ENCODE measurements at places on chromosomes 2 and 18.

- DNase-seq, result no peak
Measured at GRCh38 chr18:55142410-55142809, 183.1 kb upstream of the CCDC68 start.

- DNase-seq, result no peak
Measured at GRCh38 chr2:206383669-206384068, 59.7 kb upstream of the ADAM23 start.

DNA sequence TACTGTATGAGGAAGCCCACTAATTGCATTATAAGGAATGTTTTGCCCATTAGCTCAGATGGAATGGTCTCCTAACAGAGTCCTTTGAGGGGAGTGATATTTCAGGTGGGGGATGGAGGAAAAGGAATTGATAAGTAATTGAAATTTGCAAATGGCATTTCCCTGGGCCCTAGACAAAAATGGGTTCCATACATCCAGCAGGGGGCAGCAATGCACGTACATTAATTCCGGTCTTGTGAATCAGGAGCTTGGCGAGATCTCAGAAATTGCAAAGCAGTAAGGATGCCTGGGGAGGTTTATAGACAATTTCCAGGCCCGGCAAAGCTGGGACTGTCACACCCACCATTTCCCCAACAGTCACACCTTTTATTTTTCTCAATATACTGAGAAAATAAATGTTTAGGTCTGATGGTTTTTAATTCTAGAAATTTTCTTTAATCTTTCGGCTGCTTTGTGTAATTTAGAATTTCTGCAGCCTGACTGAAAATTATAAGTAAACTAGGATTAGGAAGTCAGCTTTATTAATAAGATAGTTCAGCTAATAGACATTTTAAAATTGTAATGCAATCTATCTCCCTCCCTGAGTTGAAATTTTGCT lies 122.8 kb downstream of the LYPD1 start:
- peak; percentile 14 for DNase-seq

DNA sequence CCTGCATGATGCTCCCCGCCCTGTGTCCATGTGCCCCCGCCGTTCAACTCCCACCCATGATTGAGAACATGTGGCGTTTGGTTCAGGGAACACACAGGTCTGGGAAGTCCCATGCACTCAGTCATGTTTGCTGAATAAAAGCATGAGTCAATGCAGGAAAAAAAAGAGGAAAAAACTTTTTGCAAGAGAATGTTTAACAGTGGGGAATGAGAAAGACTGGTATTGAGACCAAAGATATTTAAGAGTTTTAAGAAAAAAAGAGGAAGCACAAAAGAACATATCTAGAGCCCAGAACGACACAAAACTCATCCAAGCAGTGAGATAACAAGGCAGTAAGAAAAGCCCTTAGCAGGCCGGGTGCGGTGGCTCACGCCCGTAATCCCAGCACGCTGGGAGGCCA lies 279.2 kb upstream of the THSD7B start:
- DNase-seq, result no peak

DNA sequence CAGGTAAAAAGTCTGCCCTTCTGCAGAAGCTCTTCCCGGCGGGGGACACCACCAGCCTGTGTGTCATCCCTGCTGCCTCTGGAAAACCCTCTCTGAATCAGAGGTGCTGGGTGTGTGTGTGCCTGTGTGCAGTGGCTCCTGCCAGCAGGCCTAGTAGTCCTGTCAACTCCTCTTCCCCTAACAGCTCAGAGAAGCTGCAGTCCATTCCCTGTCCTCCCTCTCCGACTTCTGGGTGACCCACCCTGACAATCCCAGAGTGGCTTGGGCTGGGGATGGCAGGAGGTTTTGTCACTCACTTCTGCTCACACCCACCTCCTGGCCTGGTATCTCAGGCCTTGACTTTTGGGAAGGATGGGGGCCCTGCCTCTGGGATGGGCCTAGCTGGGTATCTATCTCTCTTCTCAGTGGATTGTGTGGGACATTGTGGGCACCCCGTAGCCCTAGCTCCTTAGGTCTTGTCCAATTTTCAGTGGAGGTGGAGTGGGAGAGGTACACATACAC lies 2.3 kb downstream of the WNT10A start:
- no peak for DNase-seq

DNA sequence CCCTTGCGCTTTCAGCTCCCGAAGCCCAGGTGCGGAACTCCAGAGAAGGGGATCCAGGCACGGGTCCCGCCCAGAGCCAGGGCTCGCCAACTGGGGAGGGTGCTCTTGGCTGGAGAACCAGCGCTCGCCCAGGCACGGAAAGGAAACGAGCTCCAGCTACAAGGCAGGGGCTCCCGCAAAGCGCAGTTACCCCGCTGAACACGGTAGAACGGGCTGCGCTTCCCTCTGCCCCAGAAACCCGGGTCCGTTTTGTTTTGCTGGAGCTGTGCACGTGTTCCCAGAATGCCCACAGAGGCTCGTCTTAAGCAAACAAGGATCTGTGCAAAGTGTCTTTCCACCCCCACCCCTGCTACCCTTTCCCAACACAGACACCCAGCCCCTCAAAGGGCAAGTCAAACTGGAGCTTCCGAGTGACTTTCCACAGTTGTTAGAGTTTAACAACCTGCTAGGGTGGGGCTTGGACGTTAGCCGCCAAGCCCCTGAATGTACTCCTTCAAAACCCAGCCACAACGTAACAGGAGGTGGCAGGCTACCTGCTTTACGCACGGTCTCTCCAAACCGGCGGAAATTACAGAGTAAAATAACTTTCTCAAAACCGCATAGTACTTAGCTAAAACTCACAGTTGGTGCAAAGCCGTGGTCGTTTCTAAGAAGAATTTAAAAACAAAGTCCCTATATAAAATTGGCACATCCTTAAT lies 775 bp downstream of the RNF125 start:
- DNase-seq, result no peak

DNA sequence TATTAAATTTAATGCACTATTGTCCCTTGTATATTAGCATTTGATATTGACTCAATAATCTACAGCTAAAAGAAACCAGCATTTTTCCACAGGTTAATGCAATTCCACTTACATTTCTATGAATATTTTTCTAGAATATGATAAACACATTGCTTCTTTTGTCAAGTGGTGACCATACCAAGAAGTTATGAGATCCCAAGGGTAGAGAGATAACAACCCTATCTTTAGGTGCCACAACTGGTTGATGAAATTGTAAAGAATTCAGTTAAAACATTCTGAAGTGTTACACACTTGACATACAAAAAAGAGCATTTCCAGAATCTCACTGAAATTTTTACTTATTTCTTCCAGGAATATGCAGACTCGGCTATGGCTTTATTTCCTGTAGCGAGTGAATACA lies 56.0 kb downstream of the ABCG8 start:
- DNase-seq, result no peak

- no peak for DNase-seq
Measured at GRCh38 chr18:78405763-78406162, 573.9 kb upstream of the SALL3 start.

GRCh38 chr2:238868616-238869292 lies 20.9 kb downstream of the TWIST2 start:
- no peak for DNase-seq

DNA sequence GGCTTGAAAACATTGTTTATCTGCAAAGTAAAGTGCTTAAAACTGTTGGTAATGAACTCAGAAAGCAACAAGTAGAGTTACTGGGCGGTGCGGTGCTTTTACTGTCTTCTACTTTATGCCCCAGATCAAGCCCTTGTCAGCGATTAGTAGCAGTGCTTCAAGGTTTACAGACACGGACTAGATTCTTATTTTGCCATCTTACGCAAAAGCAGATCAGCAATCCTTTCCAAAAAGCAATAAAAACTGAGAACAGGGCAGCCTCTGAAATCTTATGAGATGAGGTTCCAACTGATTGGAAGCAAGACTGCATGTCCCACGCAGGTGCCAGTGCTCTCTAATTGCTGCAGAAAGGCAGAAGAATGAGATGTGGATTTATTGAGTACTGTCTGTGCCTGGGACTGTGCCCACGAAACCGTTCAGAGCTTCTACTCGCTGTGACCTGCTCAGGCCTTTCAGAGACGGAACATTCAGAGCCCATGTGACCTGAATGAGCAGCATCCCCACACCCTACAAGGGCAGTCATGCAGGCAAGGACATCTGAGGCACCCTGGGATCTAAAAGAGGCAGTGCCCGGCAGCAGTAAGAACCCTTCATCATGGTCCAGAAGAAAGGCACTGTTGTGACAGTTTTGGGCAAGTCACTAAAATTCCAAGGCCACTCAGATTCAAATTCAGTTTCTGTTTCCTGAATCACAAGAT lies 15.7 kb downstream of the COL4A3 start:
- DNase-seq, result no peak

DNA sequence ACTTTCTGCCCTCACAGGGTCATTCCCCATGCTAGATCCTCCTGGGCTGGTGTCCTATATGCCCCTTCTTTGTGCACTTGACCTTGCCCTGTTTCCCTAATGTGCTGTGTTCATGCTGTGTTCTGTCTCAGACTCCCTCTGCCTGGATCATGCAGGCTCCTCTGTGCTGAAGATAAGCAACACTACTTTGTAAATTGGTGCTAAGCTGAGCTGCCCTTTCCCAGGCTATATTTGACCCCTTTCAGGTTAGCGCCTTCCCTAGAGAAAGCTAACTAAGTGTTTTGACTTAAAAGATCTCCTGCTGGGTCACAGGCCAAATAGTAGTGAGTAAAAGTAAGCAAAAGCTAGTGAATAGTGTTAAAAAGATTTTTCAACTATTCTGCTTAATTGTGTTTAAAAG lies 257.2 kb upstream of the RGPD4 start:
- no peak for DNase-seq

DNA sequence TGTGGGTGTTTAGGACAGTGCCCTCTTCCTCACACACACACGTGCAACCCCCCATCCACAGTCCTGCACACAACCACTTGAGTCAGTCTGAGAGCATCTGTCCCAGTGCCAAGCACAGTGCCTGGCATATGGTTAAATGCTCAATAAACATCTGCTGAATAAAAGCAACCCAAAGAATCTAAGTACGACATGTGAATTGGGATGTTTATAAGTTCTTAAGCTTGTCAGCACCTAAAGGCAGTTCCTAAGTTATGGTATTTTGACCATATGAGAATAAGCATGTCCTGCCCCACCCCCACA lies 37.8 kb downstream of the CAPN13 start:
- DNase-seq, result no peak

GRCh38 chr2:221731432-221732145 lies 159.5 kb upstream of the EPHA4 start:
- no peak for DNase-seq

DNA sequence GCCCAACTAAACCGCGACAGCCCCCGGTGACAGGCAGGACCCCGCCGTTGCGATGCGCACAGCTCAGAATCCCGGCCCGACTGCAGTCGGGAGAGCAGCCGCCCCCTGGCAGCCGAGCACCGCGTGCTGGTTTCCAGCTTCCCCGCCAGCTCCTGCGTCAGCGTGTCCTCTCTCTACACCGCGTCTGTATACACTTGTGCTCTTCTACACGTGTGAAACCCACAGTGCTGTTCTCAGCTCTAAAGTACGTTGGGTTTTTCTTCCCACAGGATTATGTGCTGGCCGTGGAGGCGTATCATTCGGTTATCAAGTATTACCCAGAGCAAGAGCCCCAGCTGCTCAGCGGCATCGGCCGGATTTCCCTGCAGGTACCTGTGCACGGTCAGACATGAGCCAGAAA lies 54.0 kb downstream of the ADI1 start:
- no peak for DNase-seq

GRCh38 chr2:173865971-173866873 lies 99.0 kb downstream of the SP3 start:
- DNase-seq, result no peak

GRCh38 chr2:206069417-206069816 lies 16.6 kb downstream of the INO80D start:
- no peak for DNase-seq

DNA sequence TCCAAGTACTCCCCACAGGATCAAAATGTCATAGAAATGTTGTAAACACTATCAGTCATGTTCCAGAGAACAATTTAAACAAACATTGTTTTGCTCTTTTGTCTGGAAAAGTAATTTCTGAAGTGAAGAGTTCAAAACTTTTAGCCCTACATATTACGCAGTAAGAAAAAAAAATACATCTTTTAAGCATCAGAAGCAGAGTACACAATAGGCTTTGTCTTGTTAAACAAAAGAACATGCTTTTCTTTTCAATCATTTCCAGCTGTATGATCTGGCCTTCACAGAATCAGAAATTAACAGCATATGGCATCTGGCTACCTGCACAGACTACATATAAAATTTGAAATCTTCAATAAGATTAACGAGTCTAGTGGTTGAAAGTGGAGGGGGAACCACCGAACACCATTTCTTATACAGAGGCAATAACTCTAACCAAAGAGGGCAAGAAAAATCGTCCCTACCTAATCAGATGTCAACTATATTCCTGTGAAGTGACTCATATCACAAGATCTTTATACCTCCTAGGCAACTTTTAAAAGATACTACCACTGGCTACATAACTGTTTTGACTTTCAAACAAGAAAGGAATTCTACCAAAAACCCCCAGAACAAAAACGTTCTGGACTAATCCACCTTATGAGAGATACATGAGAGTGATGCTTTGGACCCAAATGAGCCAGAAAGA lies 149.3 kb downstream of the EXOC6B start:
- DNase-seq, result no peak

DNA sequence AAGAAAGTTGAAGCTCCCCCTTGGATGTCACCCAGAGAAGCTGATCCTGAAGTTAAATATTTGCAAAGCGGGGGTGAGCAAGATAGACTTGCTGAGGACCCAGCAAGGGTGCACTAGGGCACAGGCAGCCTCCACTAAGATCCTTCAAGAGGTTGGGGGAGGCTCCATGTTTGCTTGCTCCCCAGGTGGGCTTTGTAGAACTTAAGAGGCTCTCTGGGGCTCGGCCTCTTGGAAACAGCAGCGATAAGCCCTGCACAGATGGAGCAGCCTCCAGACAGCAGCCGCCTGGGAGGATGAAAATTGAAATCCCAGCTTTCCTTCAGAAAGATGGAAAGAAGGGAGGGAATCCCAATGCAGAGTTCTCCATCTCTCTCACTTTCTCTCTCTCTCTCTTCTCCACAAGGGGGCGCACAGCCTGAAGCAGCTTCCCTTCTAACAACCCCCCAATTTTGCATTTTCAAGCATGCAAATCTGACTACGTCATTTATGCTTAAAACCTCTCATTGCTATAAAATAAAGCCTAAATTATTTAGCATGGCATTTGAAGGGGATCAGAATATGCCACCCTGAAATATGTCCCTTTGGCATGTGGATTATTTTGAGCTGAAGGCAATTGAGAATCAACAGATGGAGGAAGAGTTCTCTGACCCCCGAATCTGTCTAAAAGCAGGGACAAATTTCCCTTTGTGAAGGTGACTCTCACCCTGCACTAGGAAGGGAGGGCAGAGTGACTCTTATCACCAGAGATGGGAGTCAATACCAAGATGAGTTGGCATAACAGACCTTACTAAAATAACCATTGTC lies 185.7 kb upstream of the KLHL29 start:
- DNase-seq, result no peak

DNA sequence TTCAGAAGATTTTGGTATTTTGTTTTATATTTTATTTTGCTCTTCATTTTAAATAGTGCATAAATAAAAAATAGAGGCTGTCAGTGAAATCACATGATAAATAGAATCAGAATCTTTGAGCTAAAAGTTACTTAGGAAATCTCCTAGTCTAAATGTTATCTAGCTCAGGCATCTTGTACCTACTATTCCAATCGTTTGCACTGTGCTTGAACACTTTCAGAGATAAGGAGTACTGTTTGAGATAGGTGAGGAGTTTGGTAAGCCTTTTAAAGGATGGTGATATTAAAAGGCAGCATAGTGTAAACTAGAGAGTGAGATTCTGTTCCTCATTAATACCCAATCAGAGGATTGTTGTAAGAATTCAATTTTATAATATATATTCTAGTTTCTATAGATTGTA lies 157.2 kb upstream of the MYO3B start:
- no peak for DNase-seq

GRCh38 chr18:58426611-58427010 lies 202.3 kb downstream of the ALPK2 start:
- no peak for DNase-seq

GRCh38 chr2:177783835-177784744 lies 288.5 kb downstream of the PDE11A start:
- DNase-seq, result peak; percentile 23

Data from GDM1 (cell line).